ENCODE measurements at places on chromosomes 16 and 17.

DNA sequence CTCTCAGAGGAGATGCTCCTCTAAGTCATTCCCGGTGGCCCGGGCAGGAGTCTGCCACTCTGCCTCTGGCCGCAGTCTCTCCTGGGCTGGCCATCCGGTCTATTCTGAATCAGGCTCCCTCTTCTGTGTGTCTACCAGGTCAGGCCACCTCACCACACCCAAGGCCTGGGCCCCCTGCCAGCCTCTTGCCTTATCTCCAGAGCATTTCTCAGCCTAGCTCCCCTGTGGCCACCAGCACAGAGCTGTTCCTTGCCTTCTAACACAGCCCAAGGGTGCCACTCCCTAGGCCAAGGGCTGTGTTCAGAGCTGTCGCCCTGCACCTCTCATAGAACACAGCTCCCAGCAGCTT is 55.3 kb downstream of the MYO18A start:
- no peak for DNase-seq

DNA sequence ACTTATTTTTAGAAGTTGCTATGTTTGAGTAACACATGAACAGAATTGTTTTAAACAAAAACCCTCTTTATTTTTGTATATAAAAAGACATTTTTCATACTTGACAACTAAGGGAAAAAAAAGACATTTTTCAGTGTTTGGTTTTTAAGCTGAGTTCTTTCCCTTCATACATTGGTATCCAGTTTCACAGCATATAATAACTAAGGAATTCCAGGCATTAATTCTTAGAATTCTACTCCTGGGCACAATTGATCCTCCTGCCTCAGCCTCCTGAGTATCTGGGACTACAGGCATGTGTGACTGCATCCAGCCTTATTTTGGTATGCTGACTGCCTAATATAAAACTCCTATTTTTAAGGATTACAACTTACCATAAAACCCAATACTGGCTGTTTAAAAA is 8.4 kb downstream of the FBXO47 start:
- DNase-seq, result no peak

DNA sequence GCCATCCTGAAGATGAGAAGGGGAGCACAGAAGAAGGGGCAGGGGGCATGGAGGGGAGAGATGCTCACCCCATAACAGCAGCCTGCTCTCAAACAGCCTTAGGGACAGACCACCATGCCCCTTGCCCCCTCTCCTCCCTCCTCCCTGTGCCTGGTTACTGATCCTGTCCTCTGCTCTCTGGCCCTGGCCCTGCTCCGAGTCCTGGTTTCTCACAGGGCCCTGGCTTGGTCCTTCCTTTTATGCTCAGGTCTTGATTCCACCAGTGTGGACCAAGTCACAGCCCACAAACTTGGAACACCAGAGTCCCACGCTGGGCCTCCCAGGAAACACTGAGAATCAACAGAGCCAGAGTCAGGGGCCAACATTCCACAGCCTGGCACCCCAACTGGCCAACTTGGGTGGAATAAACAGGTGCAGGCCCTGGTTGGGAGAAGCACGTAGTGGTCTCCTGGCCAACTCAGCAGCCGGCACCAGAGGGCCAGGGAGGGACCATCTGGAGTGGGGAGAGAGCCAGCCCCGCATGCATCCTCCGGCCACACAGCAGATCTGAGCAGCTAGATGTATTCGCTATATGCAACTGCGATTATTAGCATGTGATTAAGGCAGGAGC is 44.9 kb upstream of the CDC42EP4 start:
- DNase-seq, result no peak

GRCh38 chr16:88005181-88005581 is 53.9 kb downstream of the BANP start:
- DNase-seq, result no peak

- peak; percentile 69 for DNase-seq
These were observed 690 bp downstream of the NDE1 start for GRCh38 chr16:15650698-15651171.

- no peak for DNase-seq
These were observed 241.6 kb upstream of the SALL1 start for GRCh38 chr16:51392521-51393187.

Measured in stimulated activated CD4-positive, alpha-beta T cell treated with anti-CD3 and anti-CD28 coated beads, Interleukin-15, amount 100 ng/mL, for 24 hours (primary cell).